Stimulated activated CD4-positive, alpha-beta T cell treated with anti-CD3 and anti-CD28 coated beads, Interleukin-15, amount 100 ng/mL, for 1 hour (primary cell): ENCODE measurements at places on chromosomes 5 and 9.

GRCh38 chr9:27533311-27533710 is 3.7 kb upstream of the MOB3B start:
- DNase-seq = no peak

DNA sequence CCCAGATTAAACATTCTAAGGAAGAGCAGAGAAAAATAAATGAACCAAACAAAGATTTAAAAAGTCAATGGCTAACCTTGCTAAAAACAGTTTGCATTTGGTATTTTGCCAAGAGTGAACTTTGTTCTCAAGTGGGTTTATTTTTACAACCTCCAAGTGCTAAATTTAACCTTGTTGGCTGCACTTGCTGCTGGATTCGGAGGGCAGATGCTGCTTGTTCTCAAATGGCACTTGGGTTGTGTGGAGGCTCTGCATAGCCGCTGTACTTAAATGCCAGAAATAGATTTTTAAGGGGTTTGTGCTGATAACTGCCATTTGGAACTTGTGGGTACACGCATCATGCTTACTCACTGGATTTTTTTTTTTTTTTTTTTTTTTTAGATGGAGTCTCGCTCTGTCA is 13.3 kb upstream of the SPATA24 start:
- DNase-seq = no peak

- DNase-seq = no peak
Measured at GRCh38 chr9:124593651-124594058, 86.5 kb upstream of the NR5A1 start.

DNA sequence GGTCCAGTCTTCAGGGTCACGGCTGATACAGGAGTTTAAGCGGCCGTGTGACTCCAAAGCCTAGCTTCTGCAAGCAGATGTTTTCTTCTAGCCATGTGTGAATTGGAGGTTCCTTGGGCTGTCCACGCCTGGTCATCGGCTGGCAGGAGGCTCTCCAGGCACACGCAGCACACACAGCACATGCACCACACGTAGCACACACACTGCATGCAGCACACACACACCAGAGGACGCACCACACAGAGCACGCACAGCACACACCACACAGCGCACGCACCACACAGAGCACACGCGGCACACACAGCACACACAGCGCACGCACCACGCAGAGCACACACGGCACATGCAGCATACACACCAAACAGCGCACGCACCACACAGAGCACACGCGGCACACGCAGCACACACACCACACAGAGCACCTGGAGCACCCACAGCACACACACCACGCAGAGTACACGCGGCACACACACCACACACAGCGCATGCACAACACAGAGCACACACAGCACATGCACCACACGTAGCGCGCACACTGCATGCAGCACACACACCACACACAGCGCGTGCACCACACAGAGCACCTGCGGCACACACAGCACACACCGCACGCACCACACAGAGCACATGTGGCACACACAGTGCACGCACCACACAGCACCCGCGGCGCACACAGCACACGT is 234.3 kb downstream of the FANCC start:
- no peak for DNase-seq

DNA sequence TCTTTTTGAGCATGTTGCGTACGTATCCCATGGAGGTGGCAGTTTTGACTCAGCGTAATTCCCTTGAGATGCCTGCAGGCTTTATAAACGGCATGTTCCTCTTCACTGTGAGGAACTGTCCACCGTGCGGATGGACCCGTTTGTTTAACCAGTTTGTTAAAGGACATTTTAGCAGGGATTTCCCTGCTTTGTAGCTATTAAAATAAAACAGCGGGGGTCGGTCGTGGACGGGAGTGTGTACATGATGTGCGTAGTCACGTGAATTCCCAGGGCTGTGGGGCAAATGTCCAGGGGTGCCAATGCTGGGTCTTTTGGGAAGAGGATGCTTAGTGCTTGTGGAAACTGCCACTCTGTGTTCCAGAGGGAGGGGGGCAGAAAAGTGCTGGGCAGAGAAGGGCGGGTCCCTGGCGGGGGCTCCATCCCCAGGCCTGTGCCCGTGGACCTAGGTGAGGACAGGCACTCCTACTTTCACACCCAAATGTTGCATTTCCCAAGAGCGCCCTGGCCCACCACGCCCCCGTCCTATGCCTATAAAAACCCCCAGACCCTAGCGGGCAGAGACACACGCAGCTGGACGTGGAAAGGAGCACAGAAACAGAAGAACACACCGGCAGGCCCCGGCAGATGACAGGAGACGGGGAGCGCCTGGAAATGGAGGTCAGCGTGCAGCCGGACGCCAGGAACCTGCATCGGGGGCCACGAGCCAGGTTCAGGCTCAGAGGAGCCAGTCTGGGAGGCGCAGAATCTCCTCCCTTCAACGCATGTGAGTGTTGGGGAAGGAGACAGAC is 4.0 kb upstream of the TERT start:
- DNase-seq = no peak

DNA sequence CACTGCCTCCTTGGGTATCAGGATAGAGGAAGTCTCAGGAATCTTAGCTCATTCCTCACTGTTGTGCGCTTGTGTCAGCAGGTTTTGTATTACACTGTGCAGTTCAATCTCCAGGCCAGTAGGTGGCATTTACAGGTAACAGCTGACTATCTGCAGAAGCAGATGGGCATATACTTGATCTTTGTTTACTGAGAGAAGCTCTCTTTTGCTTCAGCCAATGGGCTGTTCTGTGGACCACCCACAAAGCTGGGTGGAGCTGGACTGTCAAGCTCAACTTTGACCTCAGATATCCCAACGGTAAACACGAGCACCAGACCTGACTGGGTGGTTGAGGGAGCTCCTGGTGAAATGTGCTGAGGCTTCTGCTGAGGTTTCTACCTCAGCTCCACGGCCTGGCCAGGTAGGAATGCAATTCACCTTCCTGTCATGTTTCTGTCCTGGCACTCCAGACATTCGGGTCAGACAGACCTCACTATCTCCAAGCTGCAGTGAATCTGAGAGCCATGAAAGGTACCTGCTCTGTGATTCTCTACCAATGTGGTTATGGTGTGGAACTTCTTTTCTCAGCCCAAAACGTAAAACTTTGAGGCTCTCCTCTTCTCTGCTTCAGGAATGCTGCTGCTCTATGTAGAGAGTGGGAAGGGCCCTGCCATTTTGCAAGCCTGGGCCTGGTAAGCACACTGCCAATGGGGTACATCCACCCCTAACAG is 167.9 kb upstream of the ACTBL2 start:
- DNase-seq = no peak

DNA sequence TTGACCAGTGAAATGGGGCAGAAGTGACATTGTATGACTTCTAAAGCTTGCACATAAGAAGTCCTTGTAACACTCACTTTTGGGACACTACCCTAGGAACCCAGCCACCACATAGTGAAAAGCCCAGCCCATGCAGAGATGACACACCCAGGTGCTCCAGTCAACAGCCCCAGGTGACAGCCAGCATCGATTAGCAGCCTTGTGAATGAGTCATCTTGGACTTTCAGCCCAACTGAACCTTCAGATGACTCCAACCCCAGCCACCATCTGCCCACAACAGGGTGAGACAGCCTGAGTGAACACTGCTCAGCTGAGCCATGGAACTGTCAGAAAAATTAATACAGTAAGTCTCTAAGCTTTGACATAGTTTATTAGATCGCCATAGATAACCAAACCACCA is 458.6 kb downstream of the ZSWIM6 start:
- no peak for DNase-seq

- DNase-seq = no peak
Measured at GRCh38 chr5:171397190-171397589, 9.5 kb downstream of the NPM1 start.

GRCh38 chr9:88975966-88976889 is 15.0 kb upstream of the S1PR3 start:
- no peak for DNase-seq

DNA sequence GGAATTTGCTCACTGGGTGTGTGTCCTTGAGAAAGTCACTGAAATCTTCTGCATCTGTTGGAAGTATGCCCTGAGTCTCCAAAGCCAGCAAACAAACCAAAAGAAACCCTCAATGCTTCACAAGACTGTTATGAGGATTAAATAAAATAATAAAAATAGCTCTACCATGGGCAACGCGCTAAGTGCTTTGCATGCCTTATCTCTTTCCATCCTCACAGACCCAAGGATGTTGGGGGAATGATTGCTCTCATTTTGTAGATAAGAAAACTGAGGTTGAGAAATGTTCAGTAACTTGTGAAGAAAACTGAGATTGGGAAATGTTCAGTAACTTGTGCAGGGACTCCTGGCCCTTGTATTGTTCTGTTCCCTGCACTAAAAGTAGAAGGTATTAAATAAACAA is 7.9 kb downstream of the HAND1 start:
- DNase-seq = no peak

DNA sequence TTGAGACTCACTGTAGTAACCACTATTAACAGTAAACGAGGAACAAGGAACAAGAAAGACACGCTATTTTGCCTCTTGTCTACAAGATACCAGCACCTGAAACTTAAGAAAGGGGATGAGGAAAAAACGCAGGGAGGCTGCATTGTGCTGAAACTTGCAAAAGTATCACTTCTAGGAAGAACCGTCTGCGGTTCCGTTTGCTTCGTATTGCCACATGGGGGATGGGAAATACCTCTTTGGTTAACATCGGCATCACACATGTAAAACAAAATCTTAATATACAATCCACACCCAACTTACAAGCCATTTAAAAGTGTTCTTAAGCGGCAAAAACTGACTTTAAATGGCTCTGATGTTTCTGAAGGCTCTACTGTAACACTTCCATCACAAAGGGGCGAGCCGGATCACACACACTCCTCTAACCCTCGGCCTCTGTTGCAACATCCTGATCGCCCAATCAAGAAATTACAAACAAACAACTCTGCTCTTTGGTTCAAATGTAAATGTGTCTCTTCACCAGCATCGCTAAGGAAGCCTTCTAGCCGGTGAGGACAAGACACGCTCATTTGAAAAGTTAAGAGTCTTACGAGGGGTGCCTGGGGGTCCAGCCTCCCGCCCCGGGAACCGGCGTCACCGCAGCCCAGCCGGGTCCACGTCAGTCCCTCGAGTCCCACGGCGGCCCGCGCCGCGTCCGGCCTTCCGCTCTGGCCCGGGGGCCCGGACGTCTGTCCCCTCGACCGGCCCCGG is 621 bp downstream of the SEC16A start:
- no peak for DNase-seq

- no peak for DNase-seq
Measured at GRCh38 chr9:97505845-97506244, 4.4 kb downstream of the TMOD1 start.

GRCh38 chr9:2267181-2267745 is 252.1 kb downstream of the SMARCA2 start:
- no peak for DNase-seq

DNA sequence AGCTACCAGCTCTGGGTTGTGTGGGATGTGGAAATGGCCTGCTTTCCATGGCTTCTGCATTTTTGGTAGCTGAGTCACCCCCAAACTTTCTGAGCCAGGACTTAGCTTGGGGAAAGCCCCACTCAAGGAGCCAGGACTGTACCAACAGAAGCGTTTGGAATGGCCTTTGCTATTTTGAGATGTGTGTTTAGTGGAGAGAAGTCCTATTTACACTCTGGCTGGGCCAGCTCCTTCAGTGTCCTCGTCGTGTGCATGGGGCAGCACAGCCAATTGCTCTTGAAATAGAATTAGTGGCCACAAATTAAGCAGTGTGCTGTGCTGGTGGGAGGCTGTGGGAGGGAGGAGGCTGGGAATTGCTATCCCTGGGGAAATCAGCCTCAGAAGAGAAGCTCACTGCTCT is 51.6 kb downstream of the ENTREP1 start:
- no peak for DNase-seq

GRCh38 chr5:139413963-139414362 is 10.1 kb upstream of the SPATA24 start:
- no peak for DNase-seq

DNA sequence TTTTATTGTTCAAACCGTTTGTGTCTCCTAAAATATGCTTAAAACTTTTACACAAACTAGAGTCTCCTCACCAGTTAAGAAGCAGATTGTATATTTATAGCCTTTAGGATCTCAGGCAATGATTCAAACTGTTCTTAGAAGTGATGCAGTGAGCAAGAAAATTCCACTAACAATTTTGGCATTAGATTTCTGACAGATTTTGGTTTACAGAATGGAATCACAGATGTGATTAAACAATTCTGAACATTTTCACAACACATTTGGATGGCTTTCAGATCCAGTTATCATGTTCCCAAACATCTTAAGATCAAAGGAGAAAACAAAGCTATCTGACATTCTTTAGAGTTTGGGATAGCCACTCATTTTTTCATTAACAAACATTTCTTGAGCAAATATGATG is 181.7 kb upstream of the RIOK2 start:
- DNase-seq = no peak

DNA sequence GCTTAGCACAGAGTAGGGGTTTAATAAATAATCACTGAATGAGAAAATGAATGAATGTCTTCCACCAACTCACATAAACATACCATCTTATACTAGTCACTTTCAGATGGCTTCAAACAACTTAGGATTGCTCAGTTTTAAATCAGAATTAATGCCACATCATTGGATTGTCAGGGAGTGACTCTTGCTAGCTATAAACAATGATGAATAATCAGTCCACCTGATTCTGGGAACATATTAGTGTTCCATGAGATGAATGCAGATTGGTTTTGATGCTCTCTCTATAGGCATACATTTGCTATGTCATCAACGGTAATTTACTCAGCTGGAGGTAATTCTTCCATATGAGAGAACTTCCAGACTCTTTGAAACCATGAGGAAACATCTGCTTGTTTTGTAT is 97.4 kb downstream of the CDH9 start:
- DNase-seq = no peak

DNA sequence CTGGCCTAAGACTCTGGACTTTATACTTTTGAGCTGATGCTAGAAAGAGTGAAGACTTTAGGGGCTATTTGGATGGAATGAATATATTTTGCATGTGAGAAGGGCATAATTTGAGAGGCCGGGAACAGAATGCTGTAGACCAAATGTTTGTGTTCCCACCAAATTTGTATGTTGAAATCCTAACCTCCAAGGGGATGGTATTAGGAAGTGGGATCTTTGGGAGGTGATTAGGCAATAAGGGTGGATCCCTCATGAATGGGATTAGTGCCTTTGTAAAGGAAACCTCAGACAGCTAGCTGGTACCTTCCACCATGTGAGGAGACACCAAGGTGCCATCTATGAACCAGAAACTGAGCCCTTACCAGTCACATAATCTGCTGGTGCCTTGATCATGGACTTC is 165.1 kb upstream of the S1PR3 start:
- DNase-seq = no peak

DNA sequence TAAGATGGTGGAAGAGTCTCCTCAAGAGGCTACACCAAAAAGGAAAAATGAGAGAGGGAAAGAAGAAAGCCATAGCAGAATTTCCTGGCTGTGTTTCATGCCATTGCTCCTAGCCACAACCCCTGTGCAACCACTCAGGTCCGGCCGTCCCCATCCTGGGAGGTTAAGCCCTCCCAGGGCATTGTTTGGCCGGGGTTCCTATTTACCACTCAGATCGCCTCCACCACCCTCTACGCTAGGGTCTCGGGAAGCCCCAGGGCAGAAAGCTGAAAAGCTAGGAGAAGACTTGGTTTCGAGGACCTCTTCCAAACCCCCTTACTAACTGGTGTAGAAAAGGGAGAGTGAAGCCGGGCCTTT is 715 bp downstream of the RC3H2 start:
- DNase-seq = no peak

GRCh38 chr9:97904725-97905124 is 17.6 kb downstream of the TRMO start:
- DNase-seq = no peak

GRCh38 chr5:148949841-148950470 is 112.9 kb downstream of the SH3TC2 start:
- no peak for DNase-seq
